Chondrocyte (in vitro differentiated cells): ENCODE measurements at places on chromosomes 5 and 9. TPM values are rescaled to one million over a fixed set of nuclear protein-coding genes. Genes with fewer than 3 reads are reported as not detected.

- no peak for DNase-seq
- no peak overlapping the region for H3K4me3 ChIP-seq
- no peaks in the 10 kb centered on the region for H3K36me3 ChIP-seq
Observed at GRCh38 chr5:101995585-101995984, 300.5 kb downstream of the SLCO4C1 start.

- DNase-seq, result peak; percentile 59
- peaks cover 67% of the 10 kb centered on the region for H3K27me3 ChIP-seq
- H3K4me1 ChIP-seq, result peaks cover 18% of the 10 kb centered on the region
- H3K36me3 ChIP-seq, result peaks cover 2% of the 10 kb centered on the region
- no peak overlapping the region for H3K27ac ChIP-seq
Observed at GRCh38 chr9:126615245-126615790, 1.6 kb downstream of the LMX1B start.

DNA sequence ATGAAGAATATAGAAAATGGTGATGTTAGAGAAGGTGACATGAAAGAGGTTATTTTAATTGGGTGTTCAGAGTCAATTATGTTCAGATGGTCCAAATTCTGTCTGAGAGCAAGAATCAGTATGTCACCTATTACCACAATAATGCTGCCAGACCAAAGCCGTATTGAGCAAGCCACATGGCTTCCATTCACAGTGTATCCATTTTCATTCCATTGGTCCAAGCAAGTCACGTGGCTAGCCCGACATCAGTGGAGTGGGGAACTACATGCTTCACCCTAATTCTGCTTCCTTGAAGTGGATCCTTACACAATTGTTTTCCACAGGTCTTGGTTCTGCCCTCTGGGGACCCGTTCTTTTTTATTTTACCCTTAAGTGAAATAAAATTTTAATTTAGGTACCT, 413.5 kb downstream of the EBF1 start:
- H3K4me3 ChIP-seq, result no peak overlapping the region
- DNase-seq, result no peak
- H3K27me3 ChIP-seq, result no peaks in the 10 kb centered on the region
- no peak overlapping the region for H3K27ac ChIP-seq
- H3K4me1 ChIP-seq, result peaks cover 2% of the 10 kb centered on the region
- H3K36me3 ChIP-seq, result no peaks in the 10 kb centered on the region

DNA sequence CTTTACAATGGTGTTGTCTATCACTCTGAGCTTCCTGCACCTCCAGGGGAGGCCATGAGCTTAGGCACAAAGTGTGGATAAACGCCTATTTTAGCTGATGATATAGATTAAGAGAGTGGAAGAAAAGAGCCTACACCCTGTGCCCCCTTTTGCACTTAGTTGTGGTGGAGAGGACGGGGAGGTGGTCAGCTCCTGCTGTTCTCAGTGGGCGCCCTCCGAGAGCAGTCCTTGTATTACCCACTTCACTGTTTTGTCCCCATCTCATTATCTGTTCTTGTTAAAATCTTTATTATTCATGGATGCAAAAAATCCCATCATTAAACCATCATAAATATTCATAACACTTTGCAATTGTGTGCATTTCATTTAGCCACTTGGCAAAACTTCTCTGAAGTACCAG, 303.3 kb downstream of the EFNA5 start:
- no peaks in the 10 kb centered on the region for H3K27me3 ChIP-seq
- no peak for DNase-seq
- no peak overlapping the region for H3K4me3 ChIP-seq
- H3K4me1 ChIP-seq, result peaks cover 18% of the 10 kb centered on the region
- no peaks in the 10 kb centered on the region for H3K36me3 ChIP-seq

- no peaks in the 10 kb centered on the region for H3K36me3 ChIP-seq
- peaks cover 7% of the 10 kb centered on the region for H3K4me1 ChIP-seq
- H3K27me3 ChIP-seq, result no peaks in the 10 kb centered on the region
Observed at GRCh38 chr9:99341686-99342085, 119.6 kb downstream of the SEC61B start.

DNA sequence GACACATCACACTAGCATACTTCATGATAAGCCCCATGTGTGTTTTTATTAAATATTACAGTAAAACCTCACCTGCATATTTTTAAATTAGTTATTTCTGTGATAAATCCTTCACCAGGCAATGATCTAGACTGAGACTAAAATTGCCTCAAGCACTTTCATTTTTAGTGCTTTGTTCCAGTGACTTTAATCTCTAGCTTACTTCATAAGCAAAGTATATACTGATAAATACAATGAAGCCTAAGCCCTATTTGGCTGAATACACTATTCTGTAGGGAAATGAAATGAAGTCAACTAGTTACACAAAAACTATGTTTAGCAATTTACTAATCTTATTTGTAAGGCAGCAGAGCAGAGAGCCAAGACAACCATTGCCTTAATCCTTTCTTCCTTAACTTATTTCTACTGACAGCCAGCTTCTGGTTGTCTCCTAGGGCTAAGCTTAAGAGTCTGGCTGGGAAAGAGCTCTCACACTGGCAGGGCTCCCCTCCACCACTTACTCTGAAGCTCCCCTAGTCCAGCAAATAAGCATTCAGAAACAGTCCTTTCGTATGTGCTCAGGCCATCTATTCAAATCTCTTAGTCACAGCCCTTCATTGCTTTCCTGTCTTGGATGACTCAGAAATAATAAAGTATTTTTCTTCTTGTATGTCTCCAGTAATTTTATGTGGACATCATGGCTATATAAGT, 31.4 kb upstream of the MTAP start:
- no peak overlapping the region for H3K4me3 ChIP-seq
- no peaks in the 10 kb centered on the region for H3K4me1 ChIP-seq

GRCh38 chr5:151572657-151573368, 18.3 kb downstream of the FAT2 start:
- H3K36me3 ChIP-seq, result peaks cover 1% of the 10 kb centered on the region
- no peak for DNase-seq
- no peak overlapping the region for H3K27ac ChIP-seq
- peaks cover 8% of the 10 kb centered on the region for H3K27me3 ChIP-seq
- H3K4me3 ChIP-seq, result no peak overlapping the region
- H3K4me1 ChIP-seq, result peaks cover 5% of the 10 kb centered on the region

Gene FGD3
- total RNA-seq, result not detected in 3 replicates

DNA sequence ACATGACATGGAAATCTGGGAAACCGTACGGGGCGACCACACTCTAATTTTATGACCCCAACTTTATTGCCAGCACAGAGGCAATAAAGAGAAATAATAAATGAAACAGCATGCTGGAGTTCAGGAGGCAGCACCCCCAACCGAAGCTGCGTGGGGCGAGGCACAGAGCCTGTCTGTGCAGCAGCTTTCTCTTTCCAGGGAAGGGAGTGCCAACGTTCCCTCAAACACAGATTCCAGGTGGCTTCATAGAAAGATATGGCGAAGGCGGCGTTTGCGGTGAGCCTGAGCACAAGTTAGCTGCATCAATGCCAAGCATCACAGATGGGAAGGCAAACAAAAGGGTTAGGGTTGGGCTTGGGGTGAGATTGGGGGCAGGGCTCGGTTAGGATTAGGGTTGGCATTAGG, 114.8 kb downstream of the HSD17B3 start:
- peaks cover 14% of the 10 kb centered on the region for H3K36me3 ChIP-seq
- no peak for DNase-seq

Gene TRUB2
- 19.8 to 22.2 TPM (median 20.8 TPM) in 3 replicates for total RNA-seq

GRCh38 chr5:142357469-142358090, 32.8 kb upstream of the SPRY4 start:
- H3K27ac ChIP-seq, result peak overlapping the region; percentile 57
- H3K4me3 ChIP-seq, result peak overlapping the region; percentile 66
- peaks cover 2% of the 10 kb centered on the region for H3K27me3 ChIP-seq
- no peak for DNase-seq
- H3K36me3 ChIP-seq, result no peaks in the 10 kb centered on the region

Gene LRRC26
- not detected in 3 replicates for total RNA-seq
